ENCODE measurements at places on chromosomes 6 and 20. TPM values are rescaled to one million over a fixed set of nuclear protein-coding genes. Genes with fewer than 3 reads are reported as not detected.

Gene TRIM15
- not detected for total RNA-seq

Gene RAB44
- total RNA-seq = under 0.01 TPM

Gene PEX3
- total RNA-seq = 22.1 TPM

Gene DZANK1
- 4.9 TPM for total RNA-seq

Gene CPNE5
- 12.3 TPM for total RNA-seq

Gene MYB
- total RNA-seq = 2.5 TPM

Gene DPPA5
- not detected for total RNA-seq

Gene AKAP12
- 51.9 TPM for total RNA-seq

Gene ANKEF1
- 2.5 TPM for total RNA-seq

Gene MICAL1
- 29.7 TPM for total RNA-seq

Gene GLP1R
- under 0.01 TPM for total RNA-seq

Gene OR2J3
- total RNA-seq = not detected

Measured in temporal lobe (tissue), 4 donors.